Retina (tissue), 1 donor: ENCODE measurements at places on chromosomes 13 and 19.
A peak's percentile ranks its signal among the peaks of the same experiment; 100 is the strongest.

- DNase-seq: no peak
These were observed 1.6 kb upstream of the EPN1 start for GRCh38 chr19:55673465-55673864.

DNA sequence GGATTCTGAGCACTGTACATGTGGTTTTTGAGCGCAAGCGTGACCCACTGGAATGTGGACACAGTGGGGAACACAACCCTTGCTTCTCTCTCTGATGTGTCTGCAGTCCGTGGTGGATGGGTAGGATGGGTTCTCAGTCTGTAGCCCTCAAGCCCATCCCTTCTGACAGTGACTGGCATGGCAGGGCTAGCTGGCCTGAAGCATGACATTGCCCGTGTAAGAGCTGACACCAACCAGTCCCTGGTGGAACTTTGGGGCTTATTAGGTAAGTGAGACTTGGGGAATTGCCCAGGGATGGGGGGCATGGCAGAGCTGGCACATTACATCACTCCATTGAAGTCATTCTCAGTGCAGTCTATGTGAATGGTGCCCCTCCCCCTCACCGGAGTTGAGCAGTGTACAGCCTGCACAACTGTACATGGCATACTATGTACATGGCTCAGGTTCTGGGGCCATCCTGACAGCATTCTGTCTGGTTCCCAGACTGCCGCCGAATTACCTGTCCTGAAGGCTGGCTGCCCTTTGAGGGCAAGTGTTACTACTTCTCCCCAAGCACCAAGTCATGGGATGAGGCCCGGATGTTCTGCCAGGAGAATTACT lies 16.8 kb downstream of the CLEC17A start:
- no peak for DNase-seq

GRCh38 chr13:73129023-73129422 lies 70.2 kb downstream of the KLF5 start:
- no peak for DNase-seq

GRCh38 chr19:3983936-3984583 lies 1.2 kb downstream of the EEF2 start:
- DNase-seq: no peak

- peak; percentile 75 for DNase-seq
These were observed 1559.0 kb upstream of the SLC10A2 start for GRCh38 chr13:104625201-104625600.

DNA sequence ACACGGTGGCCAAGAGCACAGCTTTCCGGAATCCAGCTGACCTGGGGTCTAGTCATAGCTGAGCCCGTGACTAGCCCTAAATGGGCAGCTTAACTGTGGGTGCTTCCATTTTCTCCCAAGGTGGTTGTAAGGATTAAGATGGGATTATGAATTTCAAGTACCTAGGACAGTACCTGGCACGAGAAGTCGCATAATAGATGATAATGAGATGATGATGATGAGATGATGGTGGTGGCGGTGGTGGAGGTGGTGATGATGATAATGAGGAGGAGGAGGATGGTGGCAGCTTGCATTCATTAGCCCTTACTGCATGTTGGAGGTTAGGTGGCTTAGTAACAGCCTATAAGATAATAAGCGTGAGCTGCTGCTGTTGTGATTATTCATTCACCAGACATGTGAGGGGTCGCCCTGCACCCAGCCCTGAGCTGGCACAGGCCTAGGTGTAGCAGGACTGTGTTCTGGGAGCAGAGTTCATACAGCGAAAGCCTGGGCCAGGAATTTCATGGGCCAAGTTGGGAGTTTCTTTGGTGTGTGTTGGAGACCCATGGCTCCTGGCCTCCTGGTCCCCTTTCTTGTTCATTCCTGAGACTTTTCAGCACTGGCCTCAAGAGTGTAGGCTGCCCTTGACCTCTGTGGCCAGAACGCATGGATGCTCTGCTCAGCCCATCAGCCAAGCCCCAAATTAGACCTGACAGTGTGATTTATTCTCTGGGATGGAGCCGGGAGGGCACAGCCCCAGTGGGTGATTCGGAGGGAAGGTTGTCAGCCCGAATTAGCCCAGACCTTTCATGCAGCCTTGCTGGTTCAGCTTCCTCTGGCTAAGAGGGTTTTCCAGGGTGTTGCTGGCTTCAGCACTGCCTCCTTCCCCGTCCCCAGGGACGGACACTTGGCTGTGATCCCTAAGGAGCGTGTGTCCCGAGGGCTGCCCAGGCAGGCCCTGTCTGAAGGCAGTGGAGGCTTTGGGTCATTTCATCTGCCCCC lies 128.8 kb downstream of the SIPA1L3 start:
- DNase-seq: peak; percentile 94

DNA sequence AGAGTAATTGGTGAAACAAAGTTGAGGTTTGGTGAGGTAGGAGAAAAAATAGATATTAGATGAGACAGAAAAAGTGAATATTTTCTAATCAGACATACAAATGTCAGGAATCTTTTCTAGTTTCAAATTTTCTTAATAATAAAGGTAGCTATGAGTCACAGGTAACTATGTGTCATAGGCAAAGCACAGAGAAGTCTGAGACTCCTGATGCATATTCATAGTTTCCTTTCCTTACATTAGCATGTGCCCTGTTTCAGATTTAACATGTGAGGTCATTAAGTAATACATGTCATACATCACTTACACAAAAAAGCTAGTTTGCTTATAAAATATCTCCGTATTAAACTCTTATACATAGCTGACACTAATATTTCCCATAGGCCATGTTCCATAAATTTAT lies 1141.3 kb upstream of the PCDH20 start:
- DNase-seq: no peak

DNA sequence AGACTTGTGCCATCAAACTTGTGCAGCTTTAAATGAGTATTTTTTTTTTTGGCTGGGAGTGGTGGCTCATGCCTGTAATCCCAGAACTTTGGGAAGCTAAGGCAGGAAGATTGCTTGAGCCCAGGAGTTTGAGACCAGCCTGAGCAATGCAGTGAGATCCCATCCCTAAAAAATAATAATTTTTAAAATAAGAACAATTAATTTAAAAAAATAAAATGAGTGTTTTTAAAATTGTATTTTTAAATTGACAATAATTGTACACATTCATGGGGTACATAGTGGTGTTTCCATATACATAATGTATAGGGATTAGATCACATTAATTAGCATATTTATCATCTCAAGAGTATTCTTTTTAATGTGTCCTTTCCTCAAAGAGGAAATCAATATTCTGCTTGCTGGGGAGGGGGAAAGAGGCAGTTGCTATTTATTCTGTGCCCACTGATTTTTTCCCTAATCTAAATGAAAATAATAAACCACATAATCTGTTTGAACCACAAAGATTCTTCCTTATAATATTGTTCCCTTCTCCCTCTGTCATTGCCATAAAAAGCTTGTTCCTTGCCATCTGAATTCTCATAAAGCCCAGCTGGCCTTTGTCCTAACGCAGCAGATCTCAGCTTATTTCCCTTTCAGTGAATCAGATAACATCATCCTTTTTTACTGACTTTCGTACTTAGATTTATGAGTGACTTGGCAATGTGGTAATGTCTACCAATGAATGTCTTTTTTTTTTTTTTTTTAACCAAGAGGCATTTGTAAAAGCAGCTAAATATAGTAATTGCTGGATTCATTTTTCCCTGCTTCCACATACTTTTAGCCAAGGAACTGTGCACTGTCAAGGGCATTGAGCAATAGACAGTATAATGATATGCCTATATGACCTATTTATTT lies 81.8 kb upstream of the RUBCNL start:
- peak; percentile 7 for DNase-seq

DNA sequence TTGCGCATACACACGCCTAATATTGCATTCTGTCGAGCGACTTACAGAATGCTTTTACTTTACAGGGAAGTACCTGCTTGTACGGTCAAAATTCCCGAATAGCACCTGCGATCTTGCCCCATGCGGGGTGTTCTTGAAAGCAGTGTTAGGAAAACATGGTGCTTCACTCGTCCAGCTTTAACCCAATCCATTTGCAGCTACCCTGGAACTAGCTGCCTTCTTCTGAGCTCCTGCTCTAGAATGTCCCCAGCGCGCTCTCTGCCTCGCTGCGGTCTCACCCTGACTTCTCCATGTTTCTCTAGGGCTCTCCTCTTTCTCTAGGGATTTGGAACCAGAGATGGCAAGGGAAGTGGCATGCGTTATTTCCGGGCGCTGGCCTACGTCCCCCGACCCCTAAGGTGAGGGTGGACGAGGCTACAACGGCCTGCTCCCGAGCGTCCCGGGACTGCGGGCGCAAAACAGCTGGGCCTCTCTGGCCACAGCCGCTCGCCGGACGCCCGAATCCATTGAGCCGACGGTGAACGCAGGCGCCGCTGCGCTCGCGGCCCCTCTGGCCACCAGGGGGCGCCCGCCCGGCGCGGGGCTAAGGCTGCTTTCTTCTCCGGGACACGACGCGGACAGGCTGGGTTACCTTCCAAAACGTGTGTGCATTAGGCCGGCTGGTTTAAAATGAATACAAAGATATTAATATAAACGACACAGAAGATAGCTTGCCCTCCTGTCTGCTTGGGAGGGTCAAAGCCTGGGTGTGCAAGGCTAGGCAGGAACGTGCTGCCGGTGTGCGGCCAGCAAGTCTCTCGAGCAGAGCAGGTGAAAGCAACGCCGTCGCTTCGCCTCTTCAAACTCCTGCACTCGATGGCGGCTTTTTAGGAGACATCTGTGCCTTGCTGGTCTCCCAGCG lies 1.8 kb upstream of the SPRY2 start:
- DNase-seq: peak; percentile 98

- no peak for DNase-seq
These were observed 26.9 kb upstream of the TMEM160 start for GRCh38 chr19:47075179-47075810.

GRCh38 chr19:7533925-7534480 lies 1.5 kb upstream of the PNPLA6 start:
- peak; percentile 87 for DNase-seq

- no peak for DNase-seq
These were observed 100.5 kb upstream of the TEX29 start for GRCh38 chr13:111219950-111220349.

DNA sequence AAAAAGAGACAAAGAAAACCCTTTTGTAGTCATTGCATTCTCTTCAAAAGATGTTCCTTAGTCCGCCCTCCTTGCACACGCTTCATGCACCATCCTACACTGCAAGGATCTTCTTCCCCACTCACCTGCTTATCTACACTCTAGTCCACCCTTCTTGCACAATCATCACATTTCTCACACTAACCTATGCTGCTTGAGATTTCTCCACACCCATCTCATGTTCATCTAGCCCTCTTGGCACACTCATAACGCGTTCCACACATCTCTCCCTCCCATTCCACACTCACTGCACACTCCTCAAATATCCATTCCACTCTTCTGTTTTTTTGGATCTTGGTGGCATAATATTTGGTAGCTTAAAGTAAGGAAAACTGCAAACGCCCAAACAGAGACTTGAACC lies 22.3 kb upstream of the HNRNPUL1 start:
- DNase-seq: no peak

- DNase-seq: no peak
These were observed 12.3 kb downstream of the GATAD2A start for GRCh38 chr19:19417628-19418245.

GRCh38 chr13:51922771-51923480 lies 61.2 kb downstream of the CCDC70 start:
- DNase-seq: no peak

GRCh38 chr13:113028336-113029060 lies 59.5 kb downstream of the MCF2L start:
- no peak for DNase-seq

GRCh38 chr19:43310221-43310620 lies 40.9 kb upstream of the PSG9 start:
- no peak for DNase-seq

DNA sequence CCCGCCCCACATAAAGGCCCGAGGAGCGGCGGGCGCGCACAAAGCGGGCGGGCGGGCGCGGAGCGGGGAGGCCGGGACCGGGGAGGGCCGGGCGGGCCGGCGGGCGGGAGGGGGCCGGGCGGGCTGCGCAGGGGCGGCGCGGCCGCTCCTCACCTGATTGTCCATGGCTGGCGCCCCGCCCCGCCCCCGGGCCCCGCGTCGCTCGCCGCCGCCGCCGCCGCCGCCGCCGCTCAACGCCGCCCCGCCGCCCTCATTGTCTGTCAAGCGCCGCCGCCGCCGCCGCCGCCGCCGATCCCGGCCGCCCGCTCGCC lies 200 bp downstream of the MLLT1 start:
- no peak for DNase-seq

GRCh38 chr13:106815545-106815944 lies 247.6 kb upstream of the ARGLU1 start:
- no peak for DNase-seq

GRCh38 chr19:53246498-53246897 lies 8.2 kb downstream of the ZNF677 start:
- no peak for DNase-seq

DNA sequence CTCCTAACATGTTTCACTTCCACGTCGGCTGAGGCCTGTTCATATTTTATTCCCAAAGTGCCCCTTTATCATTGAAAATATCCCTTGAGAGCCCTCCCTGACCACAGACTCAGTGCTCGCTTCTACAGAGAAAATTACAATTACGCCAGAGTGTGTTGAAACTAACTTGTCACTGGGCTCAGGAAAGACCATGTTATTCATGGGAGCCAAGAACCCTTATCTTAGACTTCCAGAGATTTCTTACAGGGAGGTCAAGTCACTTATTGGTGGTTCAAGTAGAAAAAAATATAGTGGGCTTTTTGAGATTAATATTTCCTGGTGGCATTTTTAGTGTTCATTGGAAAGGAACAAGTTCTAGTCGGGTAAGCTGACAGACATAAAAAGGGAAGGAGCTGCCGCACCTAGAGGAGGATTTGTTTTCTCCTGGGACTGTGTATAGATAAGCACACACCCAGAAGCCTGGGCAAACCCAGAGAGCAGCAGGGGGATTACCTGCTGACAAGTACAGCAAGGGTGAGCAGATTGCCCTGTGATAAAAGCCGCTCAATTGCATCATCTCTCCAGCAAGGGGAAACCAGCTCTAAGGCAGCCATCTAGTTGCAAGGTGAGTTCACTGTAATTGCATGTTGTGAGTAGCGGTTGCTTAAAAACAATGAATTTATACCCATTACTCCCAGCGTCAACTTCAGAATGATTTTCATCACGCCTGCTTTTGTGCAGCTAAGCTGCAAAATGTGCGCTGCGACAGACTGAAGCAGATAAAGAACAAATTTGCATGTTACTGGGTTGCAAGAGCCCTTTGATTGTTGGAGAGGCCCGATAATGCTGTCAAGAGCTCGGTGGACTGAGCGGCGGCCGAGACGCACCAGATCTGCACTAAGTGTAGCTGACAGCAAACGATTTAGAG lies 46.2 kb downstream of the DCT start:
- DNase-seq: peak; percentile 82

DNA sequence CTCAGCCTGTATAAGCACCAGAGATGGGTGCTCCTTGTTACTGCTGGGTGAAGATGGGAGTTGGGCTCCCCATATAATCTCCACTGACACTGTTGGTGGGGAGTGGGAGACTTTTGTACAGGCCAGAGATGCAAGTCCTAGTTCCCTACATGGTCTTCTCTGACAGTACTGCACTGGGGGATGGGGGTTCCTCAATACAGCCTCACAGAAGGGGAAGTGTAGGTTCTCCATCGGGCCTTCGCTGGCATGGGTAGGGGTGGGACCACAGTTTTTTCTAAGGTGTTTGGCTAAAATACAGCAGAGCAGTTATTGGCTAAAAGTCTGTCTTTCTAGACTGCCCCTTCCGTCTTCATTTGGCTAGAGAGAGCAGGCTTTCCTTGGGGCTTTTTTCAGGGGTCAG lies 167.2 kb upstream of the SERP2 start:
- DNase-seq: no peak

- no peak for DNase-seq
These were observed 5.1 kb downstream of the KLK6 start for GRCh38 chr19:50964266-50964665.

GRCh38 chr19:41774515-41774980 lies 19.2 kb downstream of the CEACAM6 start:
- no peak for DNase-seq

- DNase-seq: no peak
These were observed 5.5 kb downstream of the TPT1 start for GRCh38 chr13:45335397-45336024.
